OCI-LY7 (cell line): ENCODE measurements at places on chromosomes 4 and X. TPM values are rescaled to one million over a fixed set of nuclear protein-coding genes. Genes with fewer than 3 reads are reported as not detected.

FAM9B gene
- not detected in 2 replicates for total RNA-seq

TMEM31 gene
- 0.53 and 0.65 TPM in 2 replicates for total RNA-seq

- DNase-seq, result no peak
Observed at GRCh38 chr4:103496800-103497199, 223.0 kb downstream of the TACR3 start.

DNA sequence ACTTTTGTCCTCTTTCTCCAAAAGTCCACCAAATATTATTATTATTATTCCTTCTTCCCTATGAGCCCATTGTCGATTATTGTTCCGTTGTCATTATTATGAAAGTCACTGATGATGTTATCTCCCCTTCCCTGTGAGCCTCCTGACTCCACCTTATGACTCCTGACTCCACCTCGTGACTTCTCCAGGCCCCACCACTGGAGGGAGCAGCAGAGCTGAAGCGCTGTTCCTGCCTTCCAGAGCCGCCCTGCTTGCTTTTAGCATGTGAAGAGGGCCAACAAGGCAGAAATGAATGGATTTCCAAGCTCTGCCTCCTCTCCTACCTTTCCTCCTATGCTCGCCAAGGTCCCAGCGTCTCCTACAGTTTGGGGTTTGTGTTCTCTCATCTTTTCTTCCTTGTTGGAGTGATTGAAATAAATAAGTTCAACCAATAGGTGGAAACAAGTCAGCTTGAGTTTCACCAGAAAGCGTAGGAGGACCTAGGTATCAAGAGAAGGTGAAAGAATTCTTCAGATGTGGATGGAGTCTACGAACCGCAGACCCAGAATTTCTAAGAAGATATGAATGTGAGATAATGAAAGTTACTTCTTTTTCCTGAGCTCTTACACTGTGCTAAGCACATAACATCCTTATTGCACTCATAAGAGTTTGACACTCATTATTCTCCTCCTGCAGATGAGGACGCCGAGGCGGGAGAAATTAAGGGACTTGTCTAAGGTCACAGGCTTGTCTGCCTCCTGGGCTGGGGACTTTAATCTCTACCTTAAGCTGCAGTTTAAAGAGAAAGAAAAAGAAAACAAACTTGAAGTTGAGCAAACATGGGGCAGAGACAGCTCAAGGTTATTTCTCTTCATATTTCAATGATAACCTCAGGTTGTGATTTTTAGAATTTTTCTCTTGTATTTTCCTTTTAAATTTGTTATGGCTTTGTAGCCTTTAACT is 26.1 kb downstream of the IGSF1 start:
- DNase-seq, result peak; percentile 0
